ENCODE measurements at places on chromosomes 2 and 18.

- no peak for DNase-seq
These were observed 12.2 kb upstream of the ZAP70 start for GRCh38 chr2:97701186-97701585.

DNA sequence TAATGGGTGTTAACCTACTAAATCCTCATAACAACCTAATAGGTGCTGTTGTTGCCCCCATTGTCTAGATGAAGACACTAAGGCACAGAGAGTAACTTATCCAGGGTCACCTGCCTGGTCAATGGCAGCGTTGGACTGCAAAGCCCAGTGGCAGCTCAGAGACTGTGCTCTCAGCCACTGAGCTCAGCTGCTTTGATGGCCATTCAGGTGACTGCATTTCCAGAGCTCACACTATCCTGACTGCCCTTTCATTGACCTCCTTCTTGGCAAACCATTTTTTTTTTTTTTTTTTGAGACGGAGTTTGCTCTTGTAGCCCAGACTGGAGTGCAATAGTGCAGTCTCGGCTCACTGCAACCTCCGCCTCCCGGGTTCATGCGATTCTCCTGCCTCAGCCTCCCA, 115.2 kb downstream of the MAPK4 start:
- no peak for DNase-seq

DNA sequence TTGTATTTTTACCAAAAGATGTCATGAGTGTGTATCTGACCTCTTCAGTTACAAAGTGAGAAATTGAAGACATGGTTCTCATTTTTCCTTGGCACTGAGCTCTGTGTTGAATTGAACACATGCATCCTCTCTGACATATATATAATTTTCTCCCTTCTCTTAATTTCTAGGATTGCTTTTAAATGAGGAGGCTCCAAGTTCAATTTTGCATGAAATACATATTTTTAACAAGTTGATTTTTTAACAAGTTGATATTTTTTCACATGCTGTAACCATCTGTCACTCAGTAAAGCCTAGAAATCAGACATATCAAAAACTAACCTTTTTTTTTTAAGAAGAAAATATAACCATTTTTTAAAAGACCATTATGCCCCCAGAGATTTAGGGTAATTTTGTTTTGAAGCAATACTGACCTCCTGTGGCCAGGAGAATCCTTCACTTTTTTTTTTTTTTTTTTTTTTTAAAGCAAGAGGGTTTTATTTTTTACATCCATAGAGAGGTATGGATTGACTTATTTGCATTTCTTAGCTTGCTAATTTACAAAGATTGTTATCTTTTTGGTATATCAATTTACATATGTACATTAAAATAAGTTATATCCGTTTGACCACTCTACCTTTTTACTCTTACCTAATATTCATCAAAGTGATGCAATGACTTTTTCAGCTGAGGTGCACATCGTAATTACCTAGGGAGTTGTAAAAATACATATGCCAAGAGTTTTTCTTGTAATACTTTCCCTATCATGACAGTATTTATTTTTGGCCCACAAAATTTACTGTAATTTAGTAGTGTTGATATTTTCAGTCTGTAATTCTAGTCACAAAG, 161.8 kb downstream of the SOCS6 start:
- DNase-seq, result no peak

DNA sequence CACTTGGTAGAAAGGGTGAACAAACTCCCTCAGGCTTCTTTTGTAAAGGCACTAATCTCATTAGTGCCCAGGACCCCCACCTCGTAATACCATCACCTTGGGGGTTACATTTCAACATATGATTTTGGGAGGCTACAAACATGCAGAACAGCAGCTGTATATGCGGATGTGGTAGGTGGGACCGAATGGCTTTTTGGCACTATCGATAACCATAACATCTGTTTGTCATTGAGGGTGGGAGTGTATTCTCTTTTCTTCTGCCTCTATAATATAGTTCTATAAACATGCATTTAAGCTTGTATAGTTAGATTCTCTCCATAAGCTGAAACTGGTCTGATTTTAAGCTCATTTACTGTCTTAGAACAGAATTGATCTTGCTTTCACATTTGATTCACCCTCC, 239.1 kb upstream of the BOD1L2 start:
- DNase-seq, result no peak

- no peak for DNase-seq
These were observed 156.7 kb upstream of the TFPI start for GRCh38 chr2:187710791-187711521.

DNA sequence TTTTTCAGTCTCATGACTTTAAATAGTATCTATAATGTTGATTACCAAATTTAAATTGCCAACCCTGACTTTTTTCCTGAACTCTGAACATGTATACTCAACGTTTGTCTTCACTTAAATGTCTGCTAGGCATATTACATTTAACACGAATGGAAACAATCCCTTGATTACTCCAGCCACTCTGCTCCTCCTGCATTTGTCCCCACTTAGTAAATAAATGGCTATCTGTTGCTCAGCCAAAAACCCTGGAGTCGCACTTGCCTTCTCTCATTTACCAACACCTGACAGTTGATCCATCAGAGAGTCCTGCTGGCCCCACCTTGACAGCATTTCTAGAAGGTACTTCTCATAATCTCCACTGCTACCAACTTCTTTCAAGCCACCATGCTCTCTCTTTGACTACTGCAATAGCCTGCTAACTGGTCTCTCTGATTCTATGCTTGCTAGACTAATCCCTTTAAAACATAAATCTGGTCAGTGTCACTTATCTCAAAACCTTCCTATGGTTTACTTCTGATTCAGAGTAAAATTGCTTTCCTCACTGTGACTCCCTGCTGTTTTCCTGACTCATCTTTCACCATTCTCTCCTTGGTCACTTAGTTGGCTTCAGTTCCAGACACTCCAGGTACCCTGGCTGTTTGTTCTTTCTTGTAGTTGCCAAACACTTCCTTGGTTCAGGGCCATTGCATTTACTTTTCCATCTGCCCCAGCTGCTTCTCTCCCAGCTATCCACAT, 31.9 kb downstream of the SPAG16 start:
- no peak for DNase-seq

DNA sequence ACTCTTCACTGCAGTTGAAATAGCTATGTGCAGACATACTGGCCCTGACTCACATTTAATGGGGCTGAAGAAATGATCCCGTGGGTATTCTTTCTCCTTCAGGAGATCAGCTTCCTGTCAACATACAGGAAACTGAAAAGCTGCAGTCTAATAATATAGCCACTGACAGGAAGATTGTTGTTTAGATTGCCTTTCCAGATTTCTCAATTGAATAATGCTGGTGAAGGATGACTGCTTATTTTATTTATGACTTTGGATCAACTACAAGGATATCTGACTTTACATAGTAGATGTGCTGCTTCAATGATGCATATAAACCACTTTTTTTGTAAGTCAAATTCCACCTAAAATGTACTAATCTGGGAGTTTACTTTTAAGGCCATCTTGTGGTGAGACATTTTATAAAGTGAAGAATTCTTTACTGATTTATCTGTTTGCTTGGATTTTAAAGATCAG, 93.4 kb upstream of the MAP4K3 start:
- no peak for DNase-seq

DNA sequence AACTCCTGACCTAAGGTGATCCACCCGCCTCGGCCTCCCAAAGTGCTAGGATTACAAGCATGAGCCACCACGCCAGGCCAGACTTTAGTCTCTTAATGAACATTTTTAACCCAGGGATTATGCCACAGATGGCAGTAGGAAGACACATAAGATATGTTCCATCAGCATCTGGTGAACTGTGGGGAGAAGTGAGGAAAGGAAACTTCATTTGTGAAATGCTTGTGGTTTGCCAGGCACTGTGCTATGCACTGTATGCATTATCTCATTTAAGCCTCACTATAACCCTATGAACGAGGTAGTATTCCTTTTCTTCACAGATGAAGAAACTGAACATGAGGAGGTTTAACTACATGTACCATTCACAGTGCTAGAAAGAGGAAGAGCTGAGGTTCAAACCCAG, 29.3 kb downstream of the PTRHD1 start:
- DNase-seq, result no peak

DNA sequence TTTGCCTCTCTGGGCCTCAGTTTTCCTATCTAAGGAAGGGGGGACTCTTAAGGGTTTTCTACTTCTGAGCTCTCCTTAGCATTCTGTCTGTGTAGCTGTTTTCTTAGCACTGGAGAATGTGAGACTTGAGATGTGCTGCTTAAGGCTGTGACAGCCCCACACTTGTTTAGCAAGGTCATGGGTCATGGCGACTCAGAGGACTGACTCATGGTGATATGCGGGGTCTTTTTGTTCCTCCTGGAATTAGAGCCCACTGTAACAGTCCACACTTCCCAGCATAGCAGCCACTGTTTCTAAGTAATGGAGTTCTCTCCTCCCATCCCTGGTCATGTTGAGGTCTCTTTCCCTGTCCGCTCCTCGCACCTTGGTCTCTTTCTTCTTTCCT, 4.1 kb upstream of the LPIN1 start:
- no peak for DNase-seq

- no peak for DNase-seq
These were observed 28.2 kb upstream of the BIN1 start for GRCh38 chr2:127134833-127135830.

- no peak for DNase-seq
These were observed 107.2 kb upstream of the SMAD2 start for GRCh38 chr18:48037481-48038271.

- no peak for DNase-seq
These were observed 25.5 kb downstream of the MPPE1 start for GRCh38 chr18:11882636-11883035.

DNA sequence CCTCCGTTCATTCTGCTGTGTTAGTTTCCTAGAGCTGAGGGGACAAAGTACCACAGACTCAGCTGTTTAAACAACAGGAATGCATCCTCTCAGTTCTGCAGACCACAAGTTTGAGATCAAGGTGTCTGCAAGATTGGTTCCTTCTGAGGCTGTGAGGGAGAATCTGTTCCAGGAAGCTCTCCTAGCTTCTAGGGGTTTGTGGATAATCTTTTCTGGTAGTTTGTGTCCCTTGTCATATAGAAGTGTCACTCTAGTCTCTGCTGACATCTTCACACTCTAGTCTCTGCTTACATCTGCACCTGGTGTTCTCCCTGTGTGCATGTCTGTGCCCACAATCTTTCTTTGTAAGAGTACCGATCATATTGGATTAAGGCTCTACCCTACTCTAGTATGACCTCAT, 581.8 kb downstream of the RNF144A start:
- DNase-seq, result no peak

DNA sequence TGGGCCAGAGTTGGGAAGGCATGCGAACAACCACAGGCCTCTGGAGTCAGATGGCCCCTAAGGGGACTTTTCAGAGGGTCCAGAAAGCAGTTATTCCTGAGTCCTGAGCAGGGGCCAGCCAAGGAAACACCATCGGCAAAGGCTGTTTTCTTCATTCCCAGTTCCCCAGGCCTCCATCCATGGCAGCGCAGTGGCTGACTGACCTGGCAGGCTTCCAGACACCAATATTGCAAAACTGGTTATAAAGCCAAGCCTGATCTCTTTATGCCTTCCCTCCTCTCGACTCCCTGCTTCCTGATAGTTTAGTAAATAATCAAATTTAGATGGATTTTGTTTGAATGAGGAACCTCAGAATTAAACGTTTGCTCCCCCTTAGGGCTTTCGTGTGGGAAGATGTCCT, 133.4 kb upstream of the ITGA6 start:
- DNase-seq, result no peak

GRCh38 chr2:19885791-19886190, 16.0 kb downstream of the TTC32 start:
- no peak for DNase-seq

DNA sequence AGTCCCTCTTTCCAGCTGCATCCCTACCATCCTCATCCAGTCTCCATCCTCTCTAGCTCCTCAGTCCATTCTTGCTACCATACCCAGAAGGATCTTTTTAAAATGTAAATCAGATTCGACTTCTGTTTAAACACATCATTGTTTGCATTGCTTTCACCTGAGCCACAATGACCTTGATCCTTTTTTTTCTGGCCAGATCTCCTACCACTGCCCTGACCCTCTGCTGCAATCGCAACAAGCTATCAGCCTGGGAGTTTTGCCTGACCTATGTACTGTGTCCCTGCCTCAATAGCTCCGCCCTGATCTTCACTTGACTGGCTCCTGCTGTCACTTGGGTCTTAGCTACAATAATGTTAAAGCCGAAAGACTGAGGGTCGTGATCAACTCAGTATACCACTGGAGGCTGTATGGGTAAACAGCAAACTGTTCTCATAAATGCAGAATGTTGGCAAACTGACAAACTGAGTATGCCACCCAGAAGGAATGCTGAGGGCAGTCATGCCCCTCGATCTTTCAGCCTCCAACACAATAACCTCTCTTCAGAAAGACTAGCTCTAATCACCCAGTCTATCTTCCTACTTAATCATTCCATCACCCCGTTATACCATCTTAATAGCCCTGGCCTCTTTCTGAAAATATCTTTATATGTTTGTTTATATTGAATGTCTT, 2.6 kb upstream of the RBM43 start:
- DNase-seq, result no peak

DNA sequence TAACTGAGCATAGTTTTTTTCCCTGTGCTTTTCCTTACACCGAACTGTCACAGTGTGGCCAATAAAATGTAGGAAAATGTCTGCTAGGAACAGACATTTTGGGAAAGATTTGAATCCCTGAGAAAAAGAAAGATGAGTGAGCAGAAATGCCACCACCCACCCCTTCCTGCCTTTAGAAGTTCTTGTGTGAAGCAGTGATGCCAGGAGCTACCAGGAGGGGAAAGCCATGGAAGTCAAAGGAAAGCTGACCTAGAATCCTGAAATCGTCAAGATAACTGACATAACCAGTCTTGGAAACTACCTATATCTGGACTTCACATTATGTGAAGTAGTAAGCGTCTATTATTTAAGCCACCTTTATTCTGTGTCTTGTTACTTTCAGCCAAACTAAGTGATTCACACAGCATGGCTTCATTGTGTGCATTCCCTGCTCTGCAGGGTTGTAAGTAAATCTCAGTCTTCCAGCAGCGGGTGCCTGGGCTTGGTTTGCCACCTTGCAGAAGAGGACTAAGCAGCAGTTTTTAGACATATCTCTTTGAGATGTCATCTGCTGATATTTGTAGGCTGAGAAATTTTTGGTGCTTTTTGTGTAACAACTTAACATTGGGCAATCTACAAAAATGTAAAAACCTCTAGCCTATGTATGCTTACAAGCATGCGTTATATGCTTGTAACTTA, 11.2 kb upstream of the SPRED2 start:
- DNase-seq, result no peak

DNA sequence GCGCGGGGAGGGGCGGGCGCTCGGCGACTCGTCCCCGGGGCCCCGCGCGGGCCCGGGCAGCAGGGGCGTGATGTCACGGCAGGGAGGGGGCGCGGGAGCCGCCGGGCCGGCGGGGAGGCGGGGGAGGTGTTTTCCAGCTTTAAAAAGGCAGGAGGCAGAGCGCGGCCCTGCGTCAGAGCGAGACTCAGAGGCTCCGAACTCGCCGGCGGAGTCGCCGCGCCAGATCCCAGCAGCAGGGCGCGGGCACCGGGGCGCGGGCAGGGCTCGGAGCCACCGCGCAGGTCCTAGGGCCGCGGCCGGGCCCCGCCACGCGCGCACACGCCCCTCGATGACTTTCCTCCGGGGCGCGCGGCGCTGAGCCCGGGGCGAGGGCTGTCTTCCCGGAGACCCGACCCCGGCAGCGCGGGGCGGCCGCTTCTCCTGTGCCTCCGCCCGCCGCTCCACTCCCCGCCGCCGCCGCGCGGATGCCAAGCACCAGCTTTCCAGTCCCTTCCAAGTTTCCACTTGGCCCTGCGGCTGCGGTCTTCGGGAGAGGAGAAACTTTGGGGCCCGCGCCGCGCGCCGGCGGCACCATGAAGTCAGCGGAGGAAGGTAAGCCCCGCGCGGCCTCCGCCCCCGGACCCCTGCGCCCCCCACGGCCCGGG, at the start of gene NFATC1:
Gene NFATC1 (plus strand): TSS at position 170 of the 644 bp plus-strand sequence. CDS start 295 bp downstream, at position 465.
- no peak for DNase-seq
